GF-D8 (cell line): ENCODE measurements at places on chromosomes 2 and 18.
A peak's percentile ranks its signal among the peaks of the same experiment; 100 is the strongest.

GRCh38 chr18:36634573-36635216, 194.1 kb downstream of the TPGS2 start:
- no peak for DNase-seq

DNA sequence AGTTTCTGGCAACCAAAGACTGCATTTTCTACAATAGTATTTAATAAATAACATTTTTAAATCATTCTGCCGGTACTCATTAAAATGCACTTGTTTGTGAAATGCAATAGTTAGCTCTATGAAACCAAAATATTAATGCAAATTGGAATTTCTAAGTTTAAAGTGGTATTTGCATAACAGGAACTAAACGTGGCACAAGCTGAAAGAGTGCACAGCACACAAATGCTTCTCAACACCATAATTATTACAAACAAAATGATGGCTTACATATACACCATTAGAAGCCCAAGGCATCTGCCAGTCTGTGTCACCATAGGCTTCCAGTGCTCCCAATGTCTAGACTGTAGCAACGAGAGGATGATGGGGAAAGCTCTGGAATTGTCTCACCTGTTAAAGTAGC, 280.5 kb downstream of the TCF4 start:
- no peak for DNase-seq

GRCh38 chr18:32360682-32361345, 109.9 kb downstream of the GAREM1 start:
- no peak for DNase-seq

GRCh38 chr2:227826019-227826521, 12.4 kb downstream of the CCL20 start:
- DNase-seq = no peak

- DNase-seq = no peak
Observed at GRCh38 chr2:241096979-241097378, 5.1 kb downstream of the MTERF4 start.

- no peak for DNase-seq
Observed at GRCh38 chr2:135662088-135662487, 79.6 kb upstream of the UBXN4 start.

DNA sequence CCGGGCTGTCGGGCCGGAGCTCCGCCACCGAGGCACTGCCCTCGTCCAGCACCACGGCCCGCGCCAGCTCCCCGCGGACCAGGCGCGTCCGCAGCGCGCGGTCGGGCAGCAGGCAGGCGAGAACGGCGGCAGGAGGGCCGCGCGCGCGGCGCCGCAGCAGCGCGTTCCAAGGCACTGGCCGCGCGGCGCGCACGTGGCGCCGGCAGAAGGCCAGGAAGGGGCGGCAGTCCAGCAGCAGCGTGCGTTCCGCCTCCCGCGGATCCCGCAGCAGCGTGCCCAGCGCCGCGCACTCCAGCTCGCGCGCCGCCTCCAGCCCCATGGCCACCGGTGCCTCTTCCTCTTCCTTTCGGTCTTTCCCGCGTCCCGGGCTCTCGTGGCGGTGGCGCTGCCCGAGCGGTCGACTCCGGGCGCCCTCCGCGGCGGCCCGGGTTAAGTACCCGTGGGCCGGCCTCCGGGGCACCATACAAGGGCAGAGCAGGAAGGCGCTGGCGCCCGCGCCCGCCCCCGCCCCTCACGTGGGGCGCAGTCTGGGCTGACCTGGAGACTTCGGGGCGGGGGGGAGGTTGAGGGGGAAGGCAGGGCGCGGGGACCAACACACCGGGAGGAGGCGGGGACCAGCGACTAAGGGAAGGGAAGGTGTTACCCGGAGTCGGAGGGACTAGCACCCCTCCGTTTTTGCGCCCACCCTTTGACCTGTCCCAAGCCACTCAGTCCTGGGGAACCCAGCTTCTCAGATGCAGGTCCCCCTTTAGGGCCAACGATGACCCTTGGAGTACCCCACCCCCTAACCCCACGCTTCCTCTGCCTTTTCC, at the start of gene DUSP2:
Gene DUSP2 (minus strand): TSS at position 405 of the 812 bp plus-strand sequence. CDS start 86 bp downstream, at position 319.
- peak; percentile 70 for DNase-seq

DNA sequence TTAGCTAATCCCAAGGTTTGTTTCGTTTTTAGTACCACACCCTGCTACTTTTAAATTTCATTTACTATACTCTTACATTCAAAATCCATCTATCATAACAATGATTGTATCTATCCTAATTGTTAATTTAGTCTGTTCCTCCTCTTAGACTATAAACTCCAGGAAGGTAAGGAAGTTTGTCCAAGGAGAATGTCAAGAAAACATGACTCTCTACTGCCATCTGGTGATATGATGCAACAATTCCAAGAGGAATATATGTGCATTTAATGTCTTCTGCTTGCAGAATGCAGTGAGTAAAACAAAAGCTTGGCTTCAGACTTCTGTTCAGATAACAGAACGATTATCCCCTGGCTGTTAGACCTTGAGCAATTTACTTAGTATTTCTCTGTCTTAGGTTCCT, 1267.1 kb downstream of the LRP1B start:
- no peak for DNase-seq

DNA sequence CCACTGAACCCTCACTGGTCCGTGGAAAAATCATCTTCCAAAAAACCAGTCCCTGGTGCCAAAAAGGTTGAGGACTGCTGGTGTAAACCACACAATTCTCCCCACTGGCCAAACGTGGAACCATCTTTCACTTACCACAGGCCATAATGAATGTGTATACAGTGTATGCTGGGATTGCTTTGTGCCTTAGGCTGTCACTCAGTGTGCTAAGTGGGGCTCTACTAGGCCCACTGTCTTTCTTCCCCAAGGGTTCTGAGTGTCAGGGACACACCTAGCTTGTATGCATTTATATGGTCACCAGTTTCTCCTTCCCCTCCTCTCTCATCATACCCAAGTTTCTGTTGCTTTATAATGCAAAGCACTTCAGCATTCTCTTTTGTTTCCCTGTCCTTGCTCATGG, 27.2 kb downstream of the SCYGR8 start:
- DNase-seq = no peak

GRCh38 chr2:233336541-233336940, 17.8 kb upstream of the DGKD start:
- DNase-seq = no peak
